ENCODE measurements at places on chromosomes 5 and 9.

DNA sequence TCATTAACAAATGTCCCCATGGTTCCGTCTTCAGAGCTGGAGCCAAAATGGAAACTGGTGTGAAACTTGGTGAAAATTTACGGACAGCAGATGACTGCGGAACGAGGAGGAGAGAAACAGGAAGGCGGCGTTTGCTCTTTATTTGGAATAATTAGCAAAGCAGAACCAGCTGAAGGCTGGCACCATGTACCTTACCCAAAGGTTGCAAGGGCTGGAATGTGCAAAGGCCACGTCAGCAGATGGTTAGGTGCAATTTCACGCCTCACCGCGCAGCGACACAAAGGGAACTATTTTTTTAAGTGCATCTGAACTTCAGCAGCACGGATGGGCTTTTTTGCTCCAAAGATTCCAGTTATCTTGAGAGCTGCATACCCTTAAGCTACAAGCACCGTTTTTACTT lies 127.4 kb downstream of the COL23A1 start:
- H3K27ac ChIP-seq = no peak overlapping the region
- no peak overlapping the region for H3K4me3 ChIP-seq
- no peaks in the 10 kb centered on the region for H3K36me3 ChIP-seq
- DNase-seq = peak; percentile 16
- H3K4me1 ChIP-seq = no peaks in the 10 kb centered on the region

GRCh38 chr5:34695275-34696027 lies 39.3 kb downstream of the RAI14 start:
- no peak overlapping the region for H3K27ac ChIP-seq
- no peak for DNase-seq
- H3K4me3 ChIP-seq = no peak overlapping the region
- no peaks in the 10 kb centered on the region for H3K27me3 ChIP-seq

DNA sequence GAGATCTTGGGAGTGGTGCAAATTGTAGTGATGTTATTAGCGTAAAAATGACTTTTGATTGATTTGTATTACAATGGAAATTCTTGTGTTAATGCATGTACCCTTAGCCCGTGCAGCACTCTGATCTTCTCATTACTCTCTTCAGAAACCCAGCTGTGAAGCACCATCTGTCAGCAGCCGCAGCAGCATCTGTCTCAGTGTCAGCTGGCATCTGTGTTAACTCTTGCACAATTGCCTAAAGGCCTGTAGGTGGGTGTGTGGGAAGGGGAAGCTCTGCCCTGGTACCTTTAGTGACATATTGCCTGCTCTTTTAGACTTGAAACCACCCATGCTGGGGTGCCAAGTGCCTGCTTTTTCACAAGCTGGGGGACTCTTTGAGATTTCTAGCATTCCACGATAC lies 101.3 kb downstream of the FBXL7 start:
- H3K4me1 ChIP-seq = no peaks in the 10 kb centered on the region
- H3K27me3 ChIP-seq = no peaks in the 10 kb centered on the region
- H3K4me3 ChIP-seq = no peak overlapping the region
- H3K27ac ChIP-seq = no peak overlapping the region
- no peak for DNase-seq

GRCh38 chr9:89372979-89373378 lies 54.7 kb downstream of the SECISBP2 start:
- no peaks in the 10 kb centered on the region for H3K27me3 ChIP-seq
- no peak overlapping the region for H3K4me3 ChIP-seq
- peaks cover 51% of the 10 kb centered on the region for H3K4me1 ChIP-seq
- H3K36me3 ChIP-seq = peaks cover 18% of the 10 kb centered on the region
- DNase-seq = no peak

- H3K27me3 ChIP-seq = no peaks in the 10 kb centered on the region
- no peak overlapping the region for H3K4me3 ChIP-seq
- H3K4me1 ChIP-seq = no peaks in the 10 kb centered on the region
- H3K36me3 ChIP-seq = no peaks in the 10 kb centered on the region
- no peak for DNase-seq
- no peak overlapping the region for H3K27ac ChIP-seq
These were observed 533.3 kb downstream of the LRRC70 start for GRCh38 chr5:63111891-63112290.

DNA sequence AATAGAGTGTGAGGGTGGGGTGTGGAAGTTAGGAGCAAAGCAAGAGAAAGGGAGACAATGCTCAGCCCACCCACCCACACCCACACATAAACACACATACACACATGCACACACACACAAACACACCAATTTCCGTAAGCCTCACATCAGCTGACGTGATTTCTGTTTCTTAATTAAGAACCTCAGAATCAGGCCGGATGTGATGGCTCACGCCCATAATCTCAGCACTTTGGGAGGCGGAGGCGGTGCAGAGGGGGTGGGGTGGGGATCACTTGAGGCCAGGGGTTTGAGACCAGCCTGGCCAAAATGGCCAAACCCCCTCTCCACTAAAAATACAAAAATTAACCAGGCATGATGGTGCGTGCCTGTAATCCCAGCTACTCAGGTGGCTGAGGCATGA lies 26.4 kb upstream of the PIK3R1 start:
- DNase-seq = no peak
- H3K27ac ChIP-seq = no peak overlapping the region
- H3K27me3 ChIP-seq = no peaks in the 10 kb centered on the region
- H3K36me3 ChIP-seq = no peaks in the 10 kb centered on the region
- H3K4me1 ChIP-seq = peaks cover under 1% of the 10 kb centered on the region

DNA sequence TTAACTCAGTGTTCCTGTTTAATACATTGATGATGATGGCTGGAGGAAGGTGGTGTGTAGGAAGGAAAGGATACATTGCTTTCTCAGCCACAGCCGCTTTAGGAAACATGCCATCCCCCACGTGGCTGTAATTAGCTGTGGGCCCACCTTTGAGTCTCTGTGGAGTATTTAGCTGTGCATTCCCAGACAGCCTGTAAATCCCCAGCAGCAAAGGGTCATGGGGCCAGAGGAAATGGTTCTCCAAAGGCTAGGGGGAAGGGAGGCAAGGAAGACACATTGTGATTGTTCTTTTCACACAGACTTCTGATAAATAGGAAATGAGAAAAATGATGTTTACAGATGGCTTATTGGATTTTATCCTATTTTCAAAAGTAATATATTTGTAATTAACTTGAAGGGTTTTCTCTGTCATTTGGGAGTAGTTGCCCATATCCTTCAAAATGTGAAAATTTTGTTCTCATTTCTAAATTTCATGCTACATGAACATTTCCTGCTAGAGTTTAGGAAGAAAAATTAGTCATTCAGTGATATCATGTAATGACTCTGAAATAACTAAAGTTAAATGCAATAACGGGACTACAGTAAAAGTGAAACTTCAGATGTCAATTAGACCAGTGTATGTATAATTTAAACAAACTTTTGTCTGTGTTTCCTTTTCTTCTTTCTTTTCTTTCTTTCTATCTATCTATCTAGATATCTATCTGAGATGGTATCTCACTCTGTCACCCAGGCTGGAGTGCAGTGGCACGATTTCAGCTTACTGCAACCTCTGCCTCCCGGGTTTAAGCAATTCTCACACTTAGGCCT lies 24.3 kb upstream of the F2R start:
- peak overlapping the region; percentile 79 for H3K27ac ChIP-seq
- H3K4me3 ChIP-seq = peak overlapping the region; percentile 56
- no peak for DNase-seq
- peaks cover 66% of the 10 kb centered on the region for H3K36me3 ChIP-seq
- H3K27me3 ChIP-seq = no peaks in the 10 kb centered on the region

DNA sequence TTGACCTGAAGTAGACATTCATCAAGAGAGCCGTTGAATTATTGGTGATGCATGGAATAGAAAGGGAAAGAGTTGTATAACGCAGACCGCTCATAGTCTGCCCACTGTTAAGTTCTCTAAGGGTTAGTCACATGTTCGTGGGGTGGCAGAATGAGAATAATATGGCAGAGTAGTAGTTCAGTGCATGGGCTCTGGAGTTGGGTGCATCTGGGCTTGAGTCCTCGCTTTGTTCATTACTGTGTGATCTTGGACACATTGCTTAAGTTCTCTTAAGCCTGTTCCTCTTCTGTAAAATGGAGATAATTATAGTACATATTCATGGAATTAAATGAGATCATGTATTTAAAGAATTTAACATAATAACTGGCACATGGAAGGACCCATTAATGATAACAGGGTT lies 23.6 kb downstream of the TNPO1 start:
- peaks cover 2% of the 10 kb centered on the region for H3K27me3 ChIP-seq
- H3K36me3 ChIP-seq = no peaks in the 10 kb centered on the region

DNA sequence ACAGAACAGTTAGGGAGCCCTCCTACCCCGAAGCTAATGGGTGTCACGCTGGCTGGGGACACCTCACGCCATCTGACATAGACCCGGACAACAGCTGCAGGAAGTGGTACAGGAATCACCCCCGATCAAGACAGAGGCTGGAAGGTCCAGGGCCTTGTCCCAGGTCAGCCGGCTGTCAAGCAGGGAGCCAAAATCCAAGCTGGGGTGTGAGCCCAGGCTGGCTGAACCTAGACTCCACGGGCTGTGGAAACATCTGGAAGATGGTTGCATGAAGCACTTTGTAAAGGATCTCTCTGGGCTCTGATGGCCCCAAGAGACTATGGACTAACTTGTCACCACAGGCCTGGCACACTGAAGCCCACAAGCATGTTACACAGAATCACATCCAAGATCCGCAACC lies 68.9 kb upstream of the STXBP1 start:
- H3K27ac ChIP-seq = no peak overlapping the region
- H3K36me3 ChIP-seq = peaks cover 5% of the 10 kb centered on the region

- peak; percentile 70 for DNase-seq
- no peak overlapping the region for H3K27ac ChIP-seq
- H3K36me3 ChIP-seq = no peaks in the 10 kb centered on the region
- peaks cover 8% of the 10 kb centered on the region for H3K4me1 ChIP-seq
These were observed 118.8 kb downstream of the WNK2 start for GRCh38 chr9:93302586-93303257.
